Activated naive CD8-positive, alpha-beta T cell treated with anti-CD3 and anti-CD28 coated beads for 36 hours (primary cell): ENCODE measurements at places on chromosomes 3 and 15.

DNA sequence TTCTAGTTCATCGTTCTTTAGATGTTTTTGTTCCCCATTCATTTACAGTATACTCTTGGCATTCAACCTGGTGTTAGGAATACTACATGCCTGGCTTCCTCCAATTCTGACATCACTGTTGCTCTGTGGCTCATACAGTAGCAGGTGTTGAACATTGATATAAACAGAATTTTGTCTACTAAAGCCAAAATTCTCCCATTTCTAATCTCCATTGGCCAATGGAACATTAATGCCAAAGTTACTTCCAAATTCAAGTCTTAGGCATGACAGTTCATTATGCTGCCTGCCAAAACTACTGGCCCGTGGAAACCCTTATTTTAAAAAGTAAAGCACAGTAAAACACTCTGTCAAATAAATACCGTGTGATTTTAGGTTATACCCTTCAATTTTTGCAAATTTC lies 368.0 kb downstream of the NAALADL2 start:
- no peak for DNase-seq

DNA sequence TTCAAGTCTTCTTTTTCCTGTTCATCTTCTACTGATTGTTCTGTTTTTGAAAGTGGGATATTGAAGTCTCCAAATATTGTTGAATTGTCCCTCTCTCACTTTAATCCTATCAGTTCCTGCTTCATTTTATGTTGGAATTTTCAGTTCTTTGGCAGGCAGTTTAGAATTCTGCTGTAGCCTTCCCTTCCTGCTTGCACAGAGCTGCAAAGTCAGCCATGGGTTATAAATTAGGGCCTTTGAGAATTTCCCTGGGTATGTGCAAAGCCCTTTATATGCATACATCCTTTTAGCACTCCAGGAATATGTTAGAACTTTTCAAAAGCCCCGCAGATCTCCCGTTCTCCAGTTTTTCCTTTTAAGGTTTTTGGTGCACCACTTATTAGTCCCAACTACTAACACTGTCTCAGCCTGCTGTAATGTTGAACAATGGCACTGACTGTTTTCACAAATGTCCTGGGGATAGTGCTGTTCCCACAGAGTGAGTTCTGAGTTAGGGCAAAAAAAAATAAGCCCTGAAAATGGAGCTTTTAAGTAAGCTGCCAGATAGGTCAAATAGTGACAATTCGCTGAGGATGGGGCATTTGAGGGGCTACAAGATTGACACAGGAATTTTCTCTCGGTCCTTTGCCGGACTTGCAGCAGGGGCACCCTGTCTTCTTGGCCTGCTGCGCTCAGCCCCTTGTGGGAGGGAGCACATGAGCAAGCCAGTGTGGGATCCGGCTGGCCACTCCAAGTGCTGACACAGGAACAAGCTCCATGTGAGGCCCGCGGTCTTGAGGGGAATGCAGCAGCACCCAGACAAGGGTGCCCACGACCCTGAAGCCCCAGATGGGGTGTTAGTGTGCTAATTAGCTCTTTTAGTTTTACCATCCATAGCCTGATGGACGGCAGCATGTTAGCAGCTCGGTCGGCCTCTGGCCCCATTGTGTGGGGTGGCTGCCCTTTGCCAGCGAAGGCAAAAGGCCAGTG lies 96.0 kb downstream of the VPS8 start:
- DNase-seq = no peak

- no peak for DNase-seq
Observed at GRCh38 chr15:49145651-49146609, 9.5 kb downstream of the COPS2 start.

DNA sequence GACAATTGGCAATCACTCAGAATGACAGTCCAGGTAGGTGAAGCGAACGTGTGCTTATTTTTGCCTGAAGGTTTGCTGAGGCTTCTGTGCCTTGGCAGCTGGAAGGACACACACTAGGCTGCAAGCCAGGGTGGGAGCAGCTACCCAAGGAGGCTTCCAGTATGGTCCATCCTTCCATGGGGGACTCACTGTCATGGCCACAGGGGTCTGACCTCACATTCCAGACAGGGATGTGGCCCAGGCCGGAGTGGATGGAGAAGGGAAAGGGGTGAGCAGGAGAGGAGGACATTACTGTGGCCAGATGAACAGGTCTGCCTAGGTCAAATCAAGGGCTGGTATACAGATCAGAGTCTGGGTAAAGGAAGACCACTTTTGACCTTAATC lies 247.7 kb downstream of the ADAMTS17 start:
- DNase-seq = no peak
